GM12891 (cell line): ENCODE measurements at places on chromosomes 11 and 22.

DNA sequence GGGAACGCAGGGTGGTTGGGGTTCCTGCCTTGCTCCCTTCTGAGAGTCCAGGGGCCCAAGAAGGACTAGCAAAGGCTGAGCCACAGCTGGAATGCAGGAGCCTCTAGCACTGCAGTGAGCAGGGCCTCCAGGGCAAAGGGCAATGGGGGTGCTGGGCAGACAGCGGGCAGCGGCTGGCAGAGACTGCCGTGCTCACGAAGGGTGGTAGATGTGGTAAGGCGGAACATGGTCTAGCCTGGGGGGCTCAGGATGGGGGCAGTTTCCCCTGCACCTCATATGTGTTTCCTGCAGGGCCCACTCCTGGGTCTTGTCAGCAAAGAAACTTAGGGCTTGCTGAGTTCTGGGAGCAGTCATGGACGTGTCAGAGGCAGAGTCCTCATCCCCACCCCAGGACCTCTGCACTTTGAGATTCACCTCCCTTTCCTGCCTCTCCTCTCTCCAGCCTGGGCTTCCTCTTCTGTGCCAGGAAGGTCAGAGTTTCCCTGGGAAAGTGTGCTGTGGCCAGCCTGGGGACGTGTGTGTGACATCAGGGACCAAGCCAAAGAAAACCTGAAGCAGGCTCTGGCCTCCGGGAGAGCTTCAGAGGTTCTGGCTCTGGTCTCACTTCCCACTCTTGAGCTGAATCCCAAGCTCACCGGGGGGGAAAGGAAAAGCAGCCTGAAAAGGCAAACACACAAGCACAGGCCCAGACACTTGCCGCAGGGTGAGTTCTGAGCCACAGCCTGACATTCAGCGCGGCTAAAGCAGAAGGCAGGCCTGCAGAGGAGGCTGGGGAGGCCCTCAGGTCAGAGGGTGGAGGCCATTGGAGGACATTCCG is 4.4 kb downstream of the MOGAT2 start:
- DNase-seq = no peak

- DNase-seq = no peak
Measured at GRCh38 chr22:43925433-43926348, 2.1 kb downstream of the PNPLA3 start.

DNA sequence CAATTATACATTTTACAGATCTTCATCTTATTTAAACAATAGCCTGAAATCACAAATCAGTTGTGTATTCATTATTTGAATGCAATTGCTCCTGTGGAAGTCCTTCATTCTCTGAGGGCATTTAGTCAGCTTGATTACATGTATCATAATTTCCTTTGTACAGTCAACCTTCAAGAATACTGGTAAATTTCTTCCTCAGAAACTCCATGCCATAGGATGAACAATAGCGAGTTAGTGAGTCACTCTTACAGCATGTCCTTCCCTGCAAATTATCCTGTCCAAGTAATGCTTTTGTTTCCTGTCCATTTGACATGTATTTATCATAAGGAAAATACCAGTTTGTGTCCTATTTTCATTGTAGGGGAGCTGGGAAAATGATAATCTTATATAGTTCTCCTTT is 3.8 kb downstream of the OR10S1 start:
- no peak for DNase-seq

DNA sequence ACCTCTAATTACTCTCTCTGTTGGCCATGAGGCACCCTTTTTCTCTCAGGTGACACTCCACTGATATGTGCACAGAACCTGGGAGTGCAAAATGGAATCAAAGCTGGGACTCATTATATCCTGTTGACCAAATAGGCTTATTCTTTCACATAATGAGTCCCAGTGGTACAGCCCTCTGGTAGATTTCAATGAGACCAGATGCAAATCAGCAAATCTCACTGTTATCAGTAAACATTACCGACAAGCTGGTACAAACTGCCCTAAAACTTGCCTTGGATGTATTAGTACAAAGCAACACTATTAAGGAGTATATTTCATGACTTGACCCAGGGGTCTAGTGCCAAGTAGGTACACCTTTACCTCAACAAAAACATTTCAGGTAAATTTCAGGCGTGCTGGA is 128.3 kb downstream of the DDX10 start:
- DNase-seq = no peak

- no peak for DNase-seq
Measured at GRCh38 chr11:64260147-64260708, 8.9 kb downstream of the PLCB3 start.

- DNase-seq = no peak
Measured at GRCh38 chr11:71977743-71978418, 20.8 kb upstream of the IL18BP start.

DNA sequence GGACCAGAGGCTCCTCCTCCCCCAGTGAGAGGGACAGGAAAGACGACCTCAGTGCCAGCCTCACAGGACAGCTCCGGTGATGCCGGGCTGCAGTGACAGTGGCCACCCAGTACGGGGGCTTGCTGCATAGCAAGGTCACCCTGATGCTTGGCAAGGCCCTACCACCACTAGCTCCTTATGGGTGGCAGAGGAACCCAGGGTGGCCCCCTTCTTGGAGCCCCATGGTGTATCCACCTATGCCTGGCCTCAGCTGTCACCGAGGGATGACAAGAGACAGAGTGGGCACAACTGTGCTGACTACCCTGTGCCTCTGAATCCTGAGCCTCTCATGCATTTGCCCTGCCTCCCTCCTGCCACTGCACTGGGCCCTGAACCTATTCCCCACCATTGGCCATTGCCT is 809.2 kb downstream of the TBC1D22A start:
- no peak for DNase-seq

- no peak for DNase-seq
Measured at GRCh38 chr11:118275176-118275575, 11.1 kb upstream of the MPZL2 start.

- DNase-seq = no peak
Measured at GRCh38 chr11:69984457-69985261, 93.5 kb upstream of the ANO1 start.

DNA sequence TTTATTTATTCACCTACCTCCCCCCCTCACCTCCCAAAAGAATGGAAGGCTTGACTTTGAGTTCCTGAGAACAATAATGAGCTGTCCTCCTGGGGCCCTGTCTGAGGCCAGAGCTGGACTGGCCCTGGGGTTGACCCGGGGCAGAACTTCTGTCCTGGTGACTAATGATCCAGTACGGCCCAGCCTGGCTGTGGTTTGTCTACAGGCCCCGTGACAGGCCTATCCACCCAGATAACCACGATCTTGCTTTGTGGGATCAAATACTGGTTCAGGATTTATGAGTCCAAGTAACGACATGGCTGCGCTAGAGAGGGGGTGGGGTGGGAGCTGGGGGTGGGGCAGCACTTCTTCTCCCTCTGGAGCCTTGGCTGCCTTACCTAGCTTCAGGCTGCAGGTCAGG is 81.5 kb downstream of the WT1 start:
- no peak for DNase-seq

GRCh38 chr11:118881228-118881627 is 2.5 kb upstream of the CXCR5 start:
- no peak for DNase-seq

GRCh38 chr11:2837096-2837601 is 48.4 kb downstream of the CDKN1C start:
- no peak for DNase-seq

DNA sequence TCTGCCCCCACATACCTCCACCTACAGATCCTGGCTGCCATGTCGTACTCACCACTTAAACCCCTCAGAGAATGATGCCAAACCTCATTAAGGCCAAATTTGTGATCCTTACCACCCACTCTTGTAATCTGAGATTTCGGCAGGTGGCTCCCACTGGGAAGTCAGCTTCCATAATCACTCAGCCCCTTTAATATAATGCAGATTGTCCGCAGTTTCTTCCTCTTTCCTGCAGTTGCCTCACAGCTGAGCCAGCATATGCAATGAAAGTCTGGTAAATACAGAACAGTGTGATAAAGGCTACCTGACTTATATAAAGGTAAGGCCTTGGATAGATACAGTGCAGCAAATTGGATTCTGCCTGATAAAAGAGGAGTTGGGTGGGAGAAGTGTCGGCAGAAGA is 515.2 kb upstream of the TENM4 start:
- DNase-seq = no peak

DNA sequence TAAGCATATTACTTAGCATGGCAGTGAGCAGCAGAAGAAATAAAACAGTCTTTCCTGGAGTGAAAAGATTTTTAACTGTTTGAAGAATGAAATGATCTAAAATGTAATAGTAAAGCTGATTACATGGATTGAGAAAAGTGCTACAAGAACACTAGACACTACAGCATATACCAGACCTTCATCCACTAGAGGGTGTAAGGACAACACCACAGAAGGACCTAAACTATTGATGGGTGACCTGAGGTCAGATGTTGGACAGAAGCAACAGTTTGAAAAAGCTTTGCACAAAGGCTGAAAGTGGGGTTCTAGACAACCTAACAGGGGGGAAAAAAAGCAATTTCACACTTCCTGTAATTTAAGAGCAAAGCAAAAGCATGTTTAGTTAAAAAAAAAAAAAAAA is 97.7 kb downstream of the RBFOX2 start:
- DNase-seq = peak; percentile 6
